ENCODE measurements at places on chromosomes 1 and 21.

DNA sequence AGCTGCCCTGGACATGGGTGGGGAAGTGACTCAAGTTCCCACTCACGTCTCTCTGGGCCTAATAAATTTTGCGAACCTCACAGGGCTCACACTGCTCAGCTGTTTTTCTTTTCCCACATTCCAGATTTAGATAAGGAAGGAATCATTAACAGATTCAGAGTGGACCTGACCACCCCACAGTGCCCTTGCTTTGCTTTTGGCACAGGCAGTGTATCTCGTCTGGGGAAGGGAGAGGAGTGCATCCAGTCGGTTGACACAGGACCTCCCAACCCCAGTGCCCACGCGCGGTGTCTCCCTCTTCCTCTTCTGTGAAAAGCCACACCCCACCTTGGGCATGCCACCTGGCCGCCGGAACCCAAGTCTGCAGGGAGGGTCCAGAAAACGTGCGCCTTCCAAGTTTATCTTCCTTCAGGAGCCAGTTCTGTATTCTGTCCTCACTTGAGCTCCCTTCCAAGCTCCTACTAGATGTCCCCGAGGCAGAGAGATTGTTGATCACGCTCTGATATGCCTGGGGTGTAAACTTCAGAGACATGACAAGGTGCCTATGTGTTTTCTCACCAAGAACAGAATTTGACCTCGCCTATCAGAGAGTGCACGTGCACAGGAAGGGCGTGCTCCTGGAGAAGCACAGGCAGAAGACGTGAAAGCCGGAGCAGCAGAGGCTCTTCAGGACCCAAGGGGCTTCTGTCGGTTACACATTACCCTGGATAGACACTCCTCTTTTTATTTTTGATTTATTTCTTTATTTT, 9.5 kb upstream of the SLC2A5 start:
- DNase-seq = no peak

- no peak for DNase-seq
Observed at GRCh38 chr1:163107655-163108054, 38.5 kb downstream of the RGS4 start.

DNA sequence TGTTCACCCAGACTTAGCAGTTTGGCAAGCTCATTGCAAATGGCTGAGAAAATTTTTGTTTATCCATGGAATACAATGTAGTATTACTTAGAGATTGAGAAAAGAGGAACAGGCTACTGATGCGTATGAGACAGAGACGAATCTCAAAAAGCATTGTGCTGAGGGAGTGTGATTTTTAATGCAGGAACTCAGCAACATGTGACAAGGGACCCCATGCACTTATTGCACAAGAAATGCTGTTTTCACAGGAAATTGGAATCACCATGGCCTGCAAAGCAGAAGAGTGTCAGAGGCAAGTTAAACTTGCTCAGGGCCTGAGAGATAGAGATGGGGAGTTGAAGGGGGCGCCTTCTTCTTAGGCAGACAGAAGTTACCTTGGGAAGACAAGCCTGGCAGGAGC, 32.6 kb upstream of the TLR5 start:
- DNase-seq = no peak

DNA sequence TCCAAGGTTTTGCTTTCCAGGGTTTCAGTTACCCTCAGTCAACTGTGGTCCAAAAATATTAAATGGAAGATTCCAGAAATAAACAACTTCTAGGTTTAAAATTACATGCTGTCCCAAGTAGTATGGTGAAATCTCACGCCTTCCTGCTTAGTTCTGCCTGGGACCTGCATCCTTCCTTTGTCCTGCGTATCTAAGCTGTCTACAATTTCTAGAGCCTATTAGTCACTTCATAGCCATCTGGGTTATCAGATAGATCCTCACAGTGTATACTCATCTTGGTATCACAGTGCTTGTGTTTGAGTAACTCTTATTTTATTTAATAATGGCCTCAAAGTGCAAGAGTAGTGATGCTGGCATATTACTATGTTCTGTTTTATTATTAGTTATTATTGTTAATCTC, 157.7 kb downstream of the ROR1 start:
- no peak for DNase-seq

GRCh38 chr1:212247179-212247721, 38.0 kb upstream of the PPP2R5A start:
- DNase-seq = no peak

GRCh38 chr1:50346621-50347020, 76.6 kb downstream of the DMRTA2 start:
- no peak for DNase-seq

DNA sequence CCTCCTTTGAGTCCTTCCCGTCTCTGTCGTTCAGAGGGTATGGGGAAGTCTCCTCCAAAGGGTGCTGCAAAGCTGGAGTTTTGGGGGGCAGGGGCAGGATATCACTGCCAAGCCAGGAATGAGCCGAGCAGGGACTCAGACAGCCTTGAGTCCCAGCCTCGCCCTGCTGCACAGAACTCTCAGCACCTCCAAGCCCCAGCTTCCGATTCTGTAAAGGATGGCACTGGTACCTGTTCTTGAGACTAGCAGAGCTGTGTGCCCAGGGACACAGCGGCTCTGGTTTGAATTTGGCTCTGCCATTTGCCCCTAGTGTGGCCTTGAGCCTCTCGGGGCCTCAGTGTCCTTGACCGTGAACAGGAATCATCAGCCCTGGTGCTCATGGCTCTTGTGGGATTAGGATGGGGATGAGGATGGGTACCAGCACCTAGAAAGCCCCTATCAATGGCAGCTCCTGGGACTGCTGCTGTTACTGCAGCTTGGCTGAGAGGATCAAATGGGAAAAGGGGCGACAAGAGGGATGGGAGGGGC, 1.5 kb upstream of the FBLIM1 start:
- DNase-seq = no peak

DNA sequence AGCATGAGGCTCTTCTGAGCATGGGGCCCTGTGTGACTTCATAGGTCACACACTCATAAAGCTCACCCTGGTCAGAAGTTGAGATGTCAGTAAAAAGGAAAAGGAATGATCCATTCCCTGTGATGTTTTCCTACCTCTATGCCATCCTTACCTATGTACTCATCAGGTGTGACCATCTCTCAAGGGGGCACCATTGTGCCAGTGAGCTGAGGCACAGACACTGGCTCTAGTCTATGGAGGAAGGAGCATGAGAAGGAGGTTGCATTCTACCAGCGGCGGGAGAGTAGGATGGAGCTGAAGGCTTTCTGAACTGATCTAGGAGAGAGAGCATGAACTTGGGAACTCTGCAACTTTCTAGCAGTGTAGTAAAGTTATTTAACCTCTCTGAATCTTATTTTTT, 65.8 kb upstream of the RGL1 start:
- DNase-seq = no peak

GRCh38 chr1:4937876-4938534, 283.6 kb downstream of the AJAP1 start:
- DNase-seq = no peak

GRCh38 chr21:45036630-45037029, 37.8 kb upstream of the ADARB1 start:
- DNase-seq = no peak

DNA sequence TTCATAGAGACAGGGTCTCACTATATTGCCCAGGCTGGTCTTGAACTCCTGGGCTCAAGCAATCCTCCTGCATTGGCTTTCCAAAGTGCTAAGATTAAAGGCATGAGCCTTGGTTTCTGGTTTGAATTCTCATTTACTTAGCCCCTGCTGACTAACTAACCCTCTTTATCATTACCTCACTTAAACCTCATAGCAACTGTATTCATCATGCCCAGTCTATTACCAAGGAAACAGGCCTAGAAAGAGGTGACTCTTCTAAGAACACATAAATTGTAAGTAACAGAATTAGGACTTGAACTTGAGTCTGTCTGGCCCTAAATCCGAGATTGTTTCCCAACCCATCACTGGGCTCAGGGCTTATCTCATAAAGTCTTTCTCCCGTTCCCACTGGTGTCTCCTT, 44.2 kb downstream of the TMEM53 start:
- DNase-seq = no peak

DNA sequence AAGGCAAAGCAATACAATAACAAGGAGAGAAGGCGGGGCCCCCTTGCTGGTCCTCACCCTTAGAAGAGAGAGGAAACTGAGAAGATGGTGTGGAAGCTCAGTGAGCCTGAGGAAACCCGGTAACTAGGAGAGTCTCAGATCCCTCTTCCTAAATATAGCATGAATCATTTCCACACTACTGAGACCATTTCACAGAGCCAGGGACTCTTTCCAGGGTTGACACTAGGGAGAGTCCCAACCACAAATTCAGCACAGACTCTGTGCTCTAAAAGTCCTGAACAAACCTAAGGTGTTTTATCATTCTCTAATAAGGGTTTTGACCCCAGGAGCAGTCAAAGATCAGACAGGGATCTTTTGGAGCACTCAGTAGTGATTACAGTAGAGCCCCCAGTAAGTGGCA, 647.7 kb downstream of the KCNT2 start:
- DNase-seq = no peak

DNA sequence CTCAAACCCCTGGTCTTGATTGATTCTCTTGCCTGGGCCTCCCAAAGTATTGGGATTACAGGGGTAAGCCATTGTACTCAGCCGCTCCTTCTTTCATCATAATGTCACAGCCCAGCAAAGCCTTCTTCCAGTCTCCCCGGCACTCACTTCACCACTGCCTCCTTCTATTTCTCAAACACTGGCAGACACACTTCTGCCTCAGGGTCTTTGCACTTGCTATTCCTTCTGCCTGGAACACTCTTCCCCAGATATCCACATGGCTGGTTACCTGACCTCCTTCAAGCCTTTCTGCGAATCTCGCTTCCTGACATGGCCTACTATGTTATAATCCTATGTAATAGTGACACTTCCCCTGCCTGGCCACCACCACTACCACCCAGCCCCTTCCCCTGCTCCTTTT, 7.2 kb upstream of the SLC9A1 start:
- DNase-seq = no peak

GRCh38 chr1:162722036-162722435, 68.5 kb upstream of the HSD17B7 start:
- DNase-seq = no peak

DNA sequence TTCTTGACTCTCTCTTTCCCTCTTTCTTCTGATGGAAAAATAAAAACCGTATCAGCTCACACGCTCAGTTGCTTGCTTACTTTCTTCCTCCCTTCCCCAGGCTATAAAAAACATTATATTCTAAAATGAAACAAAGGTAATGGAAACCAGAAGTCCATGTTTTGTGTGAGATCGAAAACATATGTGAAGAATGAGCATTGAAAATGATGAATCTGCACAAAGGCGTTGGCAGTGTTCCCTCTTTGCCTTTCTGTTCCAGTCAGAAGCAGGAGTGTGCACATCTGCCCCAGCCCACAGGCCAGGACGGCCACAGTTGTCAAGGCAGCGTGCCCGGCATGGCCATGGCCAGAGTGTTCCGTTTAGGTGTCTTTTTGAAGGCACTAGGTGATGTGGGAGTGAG, 185.3 kb upstream of the USP24 start:
- no peak for DNase-seq

DNA sequence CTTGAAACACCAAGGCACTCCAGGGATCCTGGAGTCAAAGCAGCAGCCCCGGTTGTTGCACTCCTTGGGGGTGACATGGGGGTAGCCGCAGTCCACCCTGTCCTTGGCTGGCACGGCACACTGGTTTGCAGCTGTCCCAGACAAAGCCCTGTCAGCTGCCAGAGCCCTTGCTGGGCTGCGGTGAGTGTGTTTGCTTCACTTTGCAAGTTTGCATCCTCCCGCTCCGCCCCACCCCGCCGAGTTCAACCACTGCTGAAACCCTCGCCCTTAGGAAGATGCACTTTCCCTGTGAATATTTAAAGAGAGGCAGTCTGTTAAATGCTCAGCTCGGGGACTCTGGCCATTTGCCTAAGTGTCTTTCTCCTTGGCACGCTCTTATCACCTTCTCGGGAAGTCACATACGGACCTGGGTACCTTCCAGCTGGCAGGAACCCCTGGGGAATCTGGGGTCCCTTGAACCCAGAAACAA, 1.7 kb downstream of the TFF3 start:
- DNase-seq = no peak

DNA sequence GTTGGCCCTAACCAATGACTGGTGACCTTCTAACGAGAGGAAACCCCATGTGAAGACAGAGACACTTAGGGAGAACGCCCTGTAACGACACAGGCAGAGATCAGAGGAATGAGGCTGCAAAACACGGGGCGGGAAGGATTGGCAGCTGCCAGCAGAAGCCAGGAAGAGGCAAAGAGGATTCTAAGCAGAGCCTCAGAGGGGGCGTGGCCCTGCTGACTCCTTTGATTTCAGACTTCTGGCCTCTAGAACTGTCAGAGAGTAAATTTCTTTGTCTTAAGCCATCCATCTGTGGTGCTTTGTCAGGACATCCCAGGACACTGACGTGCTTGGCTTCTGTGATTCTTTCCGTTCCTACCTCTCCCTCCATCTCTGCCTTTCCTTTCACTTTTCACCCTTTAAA, 79.3 kb downstream of the SH3BGR start:
- DNase-seq = no peak

DNA sequence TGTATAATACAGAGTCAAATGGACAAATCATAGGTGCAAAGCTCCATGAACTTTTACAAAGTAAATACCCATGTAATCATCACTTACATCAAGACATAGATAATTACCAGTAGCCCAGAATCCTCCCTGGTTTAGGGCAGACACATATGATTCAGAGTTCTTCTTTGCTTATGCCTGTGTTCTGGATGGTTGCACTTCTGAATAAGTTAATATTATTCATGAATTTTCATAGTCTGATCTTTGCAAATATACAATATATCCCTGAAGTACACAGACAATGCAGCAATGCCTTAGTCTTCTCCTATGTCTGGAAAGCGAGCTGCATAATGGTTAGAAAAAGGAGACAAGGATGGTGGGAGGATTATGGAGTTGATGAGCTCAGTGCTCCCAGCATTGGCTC, 122.4 kb upstream of the PLXNA2 start:
- DNase-seq = no peak

- no peak for DNase-seq
Observed at GRCh38 chr1:91693557-91693956, 192.4 kb downstream of the TGFBR3 start.

GRCh38 chr1:205284420-205285144, 37.0 kb downstream of the NUAK2 start:
- peak; percentile 84 for DNase-seq

- DNase-seq = no peak
Observed at GRCh38 chr1:205568469-205569361, 63.1 kb downstream of the ELK4 start.

DNA sequence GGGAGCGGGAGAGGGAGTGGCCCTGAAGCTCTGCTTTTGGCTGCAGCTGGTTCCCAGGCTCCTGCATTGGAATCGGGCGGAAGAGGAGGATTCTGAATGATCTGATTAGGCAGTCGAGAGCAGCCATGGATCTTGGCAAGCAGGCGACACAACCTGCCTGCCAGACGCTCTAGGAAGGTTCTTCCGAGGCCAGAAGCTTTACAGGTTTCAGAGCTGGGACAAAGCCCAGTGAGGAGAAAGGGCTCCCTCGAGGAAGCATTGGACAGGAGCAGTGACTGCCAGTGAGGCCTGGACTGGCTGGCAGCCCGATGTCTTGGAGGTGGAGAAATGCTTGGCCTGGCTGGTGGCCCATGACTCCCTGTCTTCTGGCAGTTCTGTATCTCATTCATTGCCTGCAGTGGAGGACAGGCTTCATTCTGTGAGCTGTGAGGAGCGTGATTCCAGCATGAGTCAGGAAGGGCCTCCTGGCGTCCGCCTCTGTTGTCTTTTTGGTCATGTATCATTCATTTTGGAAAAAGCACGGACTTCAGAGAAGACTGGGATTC, 132.7 kb upstream of the IPO9 start:
- no peak for DNase-seq

All from T-helper 9 cell (primary cell).